ENCODE measurements at places on chromosomes 4 and X.

- no peak for DNase-seq
These were observed 151.3 kb upstream of the TTC29 start for GRCh38 chr4:147096667-147097604.

DNA sequence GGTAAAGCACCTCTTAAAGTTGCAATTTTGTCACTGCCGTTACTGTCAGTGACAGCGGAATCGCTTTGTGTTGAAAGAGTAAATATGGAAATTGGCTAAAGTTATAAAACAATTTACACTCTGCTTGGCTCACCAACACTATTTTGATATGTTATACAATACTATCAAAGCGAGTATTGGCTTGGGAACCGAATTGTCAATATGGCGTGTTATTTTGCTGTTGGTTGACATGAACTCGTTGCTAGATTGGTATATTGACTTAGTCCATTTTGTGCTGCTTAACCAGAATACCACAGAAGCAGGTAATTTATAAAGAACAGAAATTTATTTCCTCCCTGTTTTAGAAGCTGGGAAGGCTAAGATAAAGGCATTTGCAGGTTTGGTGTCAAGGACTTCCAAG lies 58.6 kb downstream of the DCK start:
- DNase-seq, result no peak

GRCh38 chr4:153034681-153035080 lies 98.6 kb downstream of the FHDC1 start:
- no peak for DNase-seq

DNA sequence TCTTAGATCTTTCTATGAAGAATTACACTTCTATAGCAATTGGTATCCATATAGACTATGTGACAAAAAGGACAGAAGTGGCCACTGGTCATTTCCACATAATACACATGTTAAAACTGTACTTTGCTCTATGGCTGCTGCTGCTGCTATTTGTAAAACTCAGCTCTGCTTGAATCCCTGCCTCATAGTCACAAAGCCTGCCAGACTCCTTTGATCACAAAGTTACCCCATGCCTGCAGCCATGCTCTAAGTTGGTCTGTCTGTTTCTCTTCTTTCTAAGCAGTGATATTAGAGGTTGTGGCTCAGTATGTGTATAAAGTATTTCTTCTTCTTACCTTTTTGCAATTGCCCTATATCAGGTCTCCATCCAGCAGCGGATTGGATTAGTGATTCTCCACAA lies 210.9 kb downstream of the GRID2 start:
- DNase-seq, result no peak

DNA sequence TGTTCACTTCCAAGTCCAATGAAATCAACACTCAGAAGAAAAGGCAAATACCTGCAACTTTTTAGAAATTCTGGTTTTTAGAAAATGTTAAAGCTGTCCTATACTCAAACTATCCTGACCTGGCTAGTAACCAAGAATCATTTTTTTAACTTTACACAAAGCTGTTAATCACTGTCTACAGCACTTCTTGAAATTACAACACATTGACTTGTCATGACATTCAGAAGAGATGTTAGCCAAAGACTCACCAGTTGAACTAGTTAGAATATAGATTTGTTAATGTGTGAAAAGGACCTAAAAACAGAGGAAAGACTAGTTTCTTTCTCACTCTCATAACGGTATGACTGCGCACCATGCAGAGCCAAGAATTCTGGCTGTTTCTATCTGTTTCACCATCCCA lies 98.8 kb downstream of the COX18 start:
- no peak for DNase-seq

GRCh38 chr4:22077571-22077970 lies 129.0 kb upstream of the KCNIP4 start:
- no peak for DNase-seq

- no peak for DNase-seq
These were observed 36.4 kb upstream of the HPRT1 start for GRCh38 chrX:134423606-134424005.

- DNase-seq, result no peak
These were observed 243.7 kb downstream of the TENM3 start for GRCh38 chr4:182486881-182487280.

- no peak for DNase-seq
These were observed at the start of gene NDST3 for GRCh38 chr4:118034053-118034785. TSS of gene NDST3 (plus strand) at chr4:118034486. CDS start at chr4:118053911, 19,425 bp downstream.

GRCh38 chr4:110636171-110636679 lies 13.3 kb upstream of the PITX2 start:
- no peak for DNase-seq

DNA sequence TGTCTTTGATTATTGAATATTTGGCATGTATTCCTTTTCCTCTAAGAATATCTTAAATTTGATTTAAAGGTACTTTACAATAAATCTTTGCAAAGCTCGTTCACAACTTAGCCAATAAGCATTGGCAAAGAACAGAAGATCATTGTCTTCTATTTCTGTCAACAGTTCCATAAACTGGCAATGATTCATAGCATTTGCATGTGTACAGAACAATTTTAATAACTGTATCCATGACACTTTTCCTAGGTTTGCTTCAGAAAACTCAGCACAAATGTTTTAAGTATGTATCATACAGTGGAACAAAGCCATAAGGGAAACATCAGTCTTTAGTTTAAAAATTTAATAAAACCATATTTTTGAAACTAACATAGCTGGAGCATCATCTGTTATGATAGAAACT lies 462.7 kb upstream of the RPS6KA3 start:
- DNase-seq, result no peak

GRCh38 chrX:86197815-86198214 lies 49.6 kb downstream of the DACH2 start:
- no peak for DNase-seq

GRCh38 chrX:134659761-134660160 lies 1.5 kb upstream of the PLAC1 start:
- DNase-seq, result no peak

DNA sequence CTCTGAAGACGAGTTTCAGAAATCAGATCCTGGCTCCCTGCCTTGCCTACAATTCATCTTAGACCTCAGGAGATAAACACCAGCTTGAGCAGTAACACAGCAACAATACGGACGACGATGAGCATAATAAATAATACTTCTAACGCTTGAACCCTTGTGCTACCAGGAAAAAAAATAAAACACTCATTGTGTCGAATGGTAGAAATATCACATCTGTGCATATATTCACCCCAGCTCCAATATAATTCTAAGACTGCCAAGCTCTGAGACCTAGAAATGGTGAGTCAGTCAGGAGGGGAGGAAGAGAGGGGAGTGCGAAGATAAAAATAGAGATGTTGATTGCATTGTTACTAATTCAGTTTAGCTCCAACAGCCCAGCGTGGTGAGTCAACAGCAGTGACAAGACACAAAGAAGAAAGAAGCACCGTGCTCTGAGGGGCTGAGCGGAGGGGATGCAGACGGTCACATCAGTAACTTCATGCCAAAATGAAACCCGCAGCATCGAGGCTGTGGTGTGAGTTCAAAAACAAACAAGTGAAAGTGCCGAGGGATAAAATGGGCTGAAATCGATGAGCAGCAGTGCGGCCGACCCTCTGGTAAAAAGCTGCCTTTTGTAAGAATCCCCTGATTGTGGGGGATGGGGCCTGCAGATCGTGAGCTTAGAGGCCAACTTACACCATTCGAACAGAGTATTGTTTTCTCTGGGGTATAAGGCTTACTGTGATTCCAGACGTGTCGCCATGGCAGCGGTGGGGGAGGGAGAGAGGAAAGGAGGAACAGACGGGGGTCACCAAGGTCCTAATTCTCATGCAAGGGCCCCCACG lies 150.4 kb downstream of the MGST2 start:
- no peak for DNase-seq

- no peak for DNase-seq
These were observed 105.6 kb upstream of the PGRMC2 start for GRCh38 chr4:128393101-128393704.

- DNase-seq, result no peak
These were observed 385.1 kb upstream of the CXorf51B start for GRCh38 chrX:146424422-146424821.

All from activated CD8-positive, alpha-beta memory T cell treated with anti-CD3 and anti-CD28 coated beads for 1 hour (primary cell).